ENCODE measurements at places on chromosomes 2 and 18.

DNA sequence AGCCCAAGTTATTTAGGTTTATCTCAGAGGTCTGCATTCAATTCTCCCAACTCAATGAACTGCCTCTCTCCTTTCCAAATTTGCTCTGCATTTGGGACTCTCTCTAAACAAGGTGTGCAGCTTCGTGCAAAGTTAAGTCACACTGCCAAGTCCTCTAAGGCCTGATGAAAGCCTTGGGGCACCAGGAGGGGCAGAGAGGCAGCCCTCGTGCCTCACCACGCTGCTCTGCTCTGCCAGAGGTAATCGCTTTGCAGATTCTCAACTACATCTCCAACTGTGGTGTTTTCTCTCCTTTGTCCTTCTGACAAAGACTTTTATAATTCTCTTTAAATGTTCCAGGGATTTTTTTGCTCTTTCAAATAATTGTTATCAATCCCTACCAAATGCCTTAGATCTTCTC, 283.0 kb downstream of the MEIS1 start:
- no peak for DNase-seq

GRCh38 chr2:99279969-99280695, 20.9 kb downstream of the LYG1 start:
- DNase-seq = no peak

- no peak for DNase-seq
These were observed 6.2 kb upstream of the CNTNAP5 start for GRCh38 chr2:124018890-124019289.

DNA sequence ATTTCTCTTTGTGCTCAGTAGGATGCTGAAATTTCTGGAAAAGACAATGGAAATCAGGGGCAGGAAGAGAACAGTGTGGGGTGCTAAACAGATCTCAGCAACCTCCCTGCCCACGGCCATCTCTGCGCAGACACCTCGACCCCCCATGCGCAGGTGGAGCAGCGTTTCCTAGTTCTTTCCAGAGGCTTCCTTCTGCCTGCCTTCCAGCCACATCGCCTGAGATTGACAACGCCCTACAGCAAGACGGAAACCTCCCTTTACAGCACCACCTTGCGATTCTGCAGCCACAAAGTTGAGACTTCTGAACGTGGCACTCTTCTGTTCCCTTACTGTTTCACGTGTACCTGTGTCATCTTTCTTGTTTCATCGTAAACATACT, 31.4 kb upstream of the CASP8 start:
- no peak for DNase-seq

DNA sequence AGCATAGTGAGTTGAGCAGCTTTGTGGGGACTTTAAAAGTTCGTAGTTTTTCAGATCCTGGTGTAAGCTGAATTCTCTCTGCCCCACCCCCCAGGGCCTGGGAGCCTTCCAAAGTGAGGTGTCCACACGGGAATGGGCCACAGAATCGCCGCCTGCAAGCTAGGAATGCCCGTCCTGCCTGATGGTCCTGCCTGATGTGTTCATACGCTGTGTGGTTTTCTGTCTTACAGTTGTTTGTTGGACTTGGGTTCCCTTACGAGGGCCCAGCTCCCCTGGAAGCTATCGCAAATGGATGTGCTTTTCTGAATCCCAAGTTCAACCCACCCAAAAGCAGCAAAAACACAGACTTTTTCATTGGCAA, 158.7 kb downstream of the MGAT5 start:
- no peak for DNase-seq

DNA sequence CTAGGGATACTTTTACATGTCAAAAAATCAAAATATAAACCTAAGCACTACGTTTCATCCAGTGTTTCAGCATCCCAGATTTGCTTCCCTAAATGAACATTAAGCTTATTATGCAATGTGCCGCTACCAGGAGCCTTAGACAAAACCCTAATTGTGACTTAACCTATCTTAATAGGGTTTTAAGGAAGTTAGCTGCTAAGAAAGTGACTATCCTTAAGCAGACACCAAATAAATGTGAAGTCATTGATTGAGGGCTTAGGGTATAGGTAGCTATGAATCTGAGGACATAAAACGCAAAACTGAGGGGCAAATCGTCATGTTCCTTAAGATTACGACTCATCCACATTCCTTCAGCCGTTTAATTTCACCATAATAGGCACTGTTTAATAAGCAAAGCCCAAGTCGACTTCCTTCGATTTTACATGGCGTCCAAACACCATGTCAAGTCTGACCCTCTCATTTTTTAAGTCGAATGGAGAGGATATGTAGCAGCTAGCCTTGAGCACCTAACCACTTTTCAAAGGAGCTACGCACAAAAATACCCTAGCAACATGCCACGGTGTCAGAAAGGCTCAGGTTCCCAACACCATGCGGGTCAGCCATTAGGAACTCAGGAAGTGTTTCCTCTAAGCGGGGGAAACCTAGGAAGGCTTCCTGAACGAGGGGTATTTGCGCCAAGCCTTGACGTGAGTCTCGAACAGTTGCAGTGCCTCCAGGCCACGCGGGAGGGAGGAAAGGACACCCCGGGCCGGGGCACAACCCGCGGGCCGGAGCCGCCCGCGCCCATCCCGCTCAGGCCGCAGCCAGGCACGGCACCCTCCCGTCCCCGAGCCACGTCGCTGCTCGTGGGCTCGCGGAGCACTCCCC, 1.0 kb downstream of the HDLBP start:
- peak; percentile 37 for DNase-seq

GRCh38 chr2:234991290-234991689, 39.5 kb downstream of the SH3BP4 start:
- DNase-seq = no peak

DNA sequence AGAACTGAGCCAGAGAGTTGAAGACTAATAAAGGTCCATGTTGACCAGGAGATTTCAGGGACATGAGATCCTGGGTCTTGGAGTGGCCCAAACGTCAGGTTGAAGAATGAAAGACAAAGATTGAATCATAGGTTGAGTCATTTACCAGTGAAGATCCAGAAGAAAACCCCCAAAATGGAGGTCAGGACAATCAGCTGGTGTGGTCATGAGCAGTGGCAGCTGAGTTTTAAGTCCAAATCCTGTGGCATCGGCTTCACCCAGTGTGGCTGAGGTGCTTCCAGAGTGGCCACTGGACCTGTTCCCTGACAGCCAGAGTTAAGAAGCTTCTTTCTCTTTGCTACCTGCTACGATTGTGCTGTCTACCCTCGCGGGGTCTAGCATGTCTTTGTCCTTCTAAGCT, 234.0 kb downstream of the BCL2 start:
- DNase-seq = no peak

GRCh38 chr2:229514273-229514895, 200.0 kb downstream of the DNER start:
- DNase-seq = no peak

DNA sequence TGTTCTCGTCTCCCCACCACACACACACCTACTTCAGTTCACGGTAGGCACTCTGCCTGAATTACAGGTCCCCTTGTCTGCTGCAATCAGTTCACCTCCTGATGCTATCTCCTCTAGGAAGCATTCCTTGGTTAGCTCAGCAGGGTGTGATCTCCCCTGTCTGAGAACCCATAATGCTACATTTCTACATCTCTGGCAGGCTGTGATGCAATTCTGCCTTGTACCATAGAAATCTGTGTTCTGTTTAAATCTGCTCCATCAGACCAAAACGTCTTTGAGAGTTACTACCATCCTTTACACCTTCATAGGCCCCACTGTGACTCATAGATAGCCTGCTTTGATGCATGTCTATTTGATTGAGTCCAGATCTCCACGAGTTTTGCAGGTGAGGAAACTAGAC, 103.9 kb downstream of the TTC32 start:
- peak; percentile 61 for DNase-seq

- no peak for DNase-seq
These were observed 220.1 kb upstream of the DPP10 start for GRCh38 chr2:114222344-114222743.

DNA sequence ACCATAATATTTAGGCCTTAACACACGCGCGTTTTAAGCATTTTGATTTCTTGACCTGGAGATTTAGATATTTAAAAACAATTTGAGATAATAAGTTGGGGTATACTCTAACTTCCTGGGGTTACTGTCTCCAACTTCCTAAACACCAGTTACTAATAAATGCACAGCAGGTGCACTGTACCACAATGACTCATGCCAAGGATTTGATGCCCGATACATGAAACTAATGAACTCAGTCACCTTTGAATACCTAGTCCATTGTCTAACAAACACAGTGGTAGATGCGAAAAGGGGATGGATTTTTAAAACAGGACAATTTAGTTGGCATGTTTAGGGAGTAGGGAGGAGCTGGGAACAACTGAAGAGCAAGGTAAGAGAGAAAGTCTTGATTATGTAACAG, 21.2 kb downstream of the CABYR start:
- DNase-seq = no peak
